Adipocyte (in vitro differentiated cells): ENCODE measurements at places on chromosomes 2 and 18.

- DNase-seq = peak; percentile 85
Measured at GRCh38 chr2:215698566-215698965, 262.7 kb upstream of the FN1 start.

- no peak for DNase-seq
Measured at GRCh38 chr2:152372438-152372984, 37.5 kb downstream of the FMNL2 start.

DNA sequence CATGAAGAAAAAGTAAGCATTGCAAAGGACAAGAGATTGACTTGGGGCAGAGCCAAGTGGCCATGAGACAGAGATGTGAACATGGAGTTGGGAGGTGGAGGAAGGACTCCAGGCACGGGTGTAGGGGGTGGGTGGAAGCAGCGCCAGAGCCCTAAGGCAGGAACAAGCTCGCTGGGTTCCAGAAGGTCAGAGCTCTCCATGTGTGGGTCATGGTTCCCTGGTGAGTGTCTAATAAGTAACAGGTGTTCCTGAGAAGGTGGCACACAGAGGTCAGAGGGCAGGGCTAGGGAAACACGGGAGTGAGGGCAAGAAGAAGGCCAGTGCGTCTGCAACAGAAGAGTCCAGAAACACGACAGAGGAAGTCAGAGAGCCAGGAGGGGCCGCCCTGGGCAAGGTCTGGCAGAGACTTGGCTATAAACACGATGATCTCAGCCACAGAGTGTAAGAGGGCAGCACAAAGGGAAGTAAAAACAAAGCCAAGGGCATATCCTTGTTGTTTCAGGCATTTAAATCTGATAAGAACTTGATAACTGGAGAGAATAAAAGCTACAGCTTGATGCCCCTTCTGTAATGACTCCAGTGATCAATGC, 260.8 kb downstream of the TGIF1 start:
- DNase-seq = peak; percentile 6

GRCh38 chr2:39723497-39723896, 55.6 kb downstream of the THUMPD2 start:
- DNase-seq = no peak

DNA sequence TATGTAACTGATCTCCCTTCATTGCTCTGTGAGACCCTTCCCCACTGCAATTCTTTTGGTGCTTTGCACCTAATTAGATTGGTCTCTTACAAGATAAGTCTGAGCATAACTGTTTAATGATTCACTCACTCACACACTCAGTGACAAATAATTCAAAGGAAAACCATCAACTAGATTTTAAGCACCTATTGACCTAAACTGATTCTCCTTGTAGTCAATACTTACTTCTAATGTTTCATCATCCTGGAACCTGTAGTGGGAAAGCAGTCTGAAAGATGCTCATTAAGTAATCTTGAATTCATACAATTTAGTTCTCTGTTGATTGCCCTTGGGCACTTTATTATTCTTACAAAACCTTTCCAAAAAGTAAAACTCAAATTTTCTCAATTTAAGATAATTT, 74.3 kb upstream of the COL5A2 start:
- no peak for DNase-seq

DNA sequence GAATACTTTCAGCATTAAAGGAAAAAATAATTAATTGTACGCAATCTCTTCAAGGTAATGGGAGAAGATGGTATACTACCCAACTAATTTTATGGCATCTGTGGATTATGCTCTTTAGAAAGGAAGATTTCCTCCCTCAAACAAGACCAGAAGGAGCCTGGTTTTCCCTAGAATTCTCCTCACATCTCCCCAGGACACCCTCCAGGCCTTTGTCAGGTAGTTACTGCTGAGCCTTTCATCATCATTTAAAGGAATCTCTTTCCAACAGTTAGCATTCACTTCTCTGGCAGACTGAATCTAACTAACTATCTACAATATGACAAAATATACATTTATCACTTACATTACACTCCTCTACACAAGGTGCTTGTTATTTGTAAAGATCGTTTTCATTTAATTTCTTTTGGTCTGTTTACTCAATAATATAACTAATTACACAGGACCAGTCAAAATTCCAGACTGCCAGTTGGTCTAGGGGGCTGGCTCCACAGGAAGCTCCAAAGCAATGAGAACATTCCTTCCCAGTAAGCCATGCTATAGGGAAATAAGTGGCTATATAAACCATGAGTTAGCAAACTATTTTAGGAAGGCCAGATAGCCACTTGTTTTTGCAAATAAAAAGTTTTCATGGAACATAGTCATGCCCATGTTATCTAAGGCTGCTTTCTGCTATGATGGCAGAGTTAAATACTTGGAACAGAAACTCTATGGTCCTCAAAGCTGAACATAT, 19.1 kb downstream of the ZNF24 start:
- DNase-seq = peak; percentile 23

- DNase-seq = no peak
Measured at GRCh38 chr2:168448980-168449379, 7.1 kb upstream of the CERS6 start.
